ENCODE measurements at places on chromosomes 5 and 9.

DNA sequence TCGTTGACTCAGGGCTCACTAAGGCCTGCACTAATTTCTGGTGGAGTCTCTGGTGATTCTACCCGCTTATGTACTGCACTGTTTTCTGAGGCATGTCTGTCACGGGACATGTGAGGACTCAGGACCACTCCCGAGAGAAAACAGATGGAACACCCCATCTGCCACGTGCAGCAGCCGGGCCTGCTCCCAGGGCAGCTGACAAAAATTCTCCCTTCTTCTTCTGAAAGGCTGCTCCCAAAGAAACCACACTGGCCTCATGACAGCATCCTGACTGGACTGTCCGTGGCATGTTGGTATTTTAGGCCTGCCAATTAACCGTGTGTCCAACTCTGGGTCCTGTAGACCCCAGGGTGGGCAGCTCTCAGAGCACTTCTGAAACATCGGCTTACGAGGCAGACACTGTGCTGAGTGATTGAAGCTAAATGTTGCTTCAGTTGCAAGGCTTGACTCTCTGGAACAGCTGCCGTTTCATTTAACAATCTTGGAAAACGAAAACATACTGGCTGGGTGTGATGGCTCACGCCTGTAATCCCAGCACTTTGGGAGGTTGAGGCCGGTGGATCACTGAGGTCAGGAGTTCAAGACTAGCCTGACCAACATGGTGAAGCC lies 39.0 kb downstream of the FAM240B start:
- no peak for DNase-seq

- DNase-seq, result no peak
Observed at GRCh38 chr9:37238122-37238521, 117.7 kb downstream of the ZCCHC7 start.

- DNase-seq, result no peak
Observed at GRCh38 chr9:111945216-111945615, 48.6 kb downstream of the UGCG start.

DNA sequence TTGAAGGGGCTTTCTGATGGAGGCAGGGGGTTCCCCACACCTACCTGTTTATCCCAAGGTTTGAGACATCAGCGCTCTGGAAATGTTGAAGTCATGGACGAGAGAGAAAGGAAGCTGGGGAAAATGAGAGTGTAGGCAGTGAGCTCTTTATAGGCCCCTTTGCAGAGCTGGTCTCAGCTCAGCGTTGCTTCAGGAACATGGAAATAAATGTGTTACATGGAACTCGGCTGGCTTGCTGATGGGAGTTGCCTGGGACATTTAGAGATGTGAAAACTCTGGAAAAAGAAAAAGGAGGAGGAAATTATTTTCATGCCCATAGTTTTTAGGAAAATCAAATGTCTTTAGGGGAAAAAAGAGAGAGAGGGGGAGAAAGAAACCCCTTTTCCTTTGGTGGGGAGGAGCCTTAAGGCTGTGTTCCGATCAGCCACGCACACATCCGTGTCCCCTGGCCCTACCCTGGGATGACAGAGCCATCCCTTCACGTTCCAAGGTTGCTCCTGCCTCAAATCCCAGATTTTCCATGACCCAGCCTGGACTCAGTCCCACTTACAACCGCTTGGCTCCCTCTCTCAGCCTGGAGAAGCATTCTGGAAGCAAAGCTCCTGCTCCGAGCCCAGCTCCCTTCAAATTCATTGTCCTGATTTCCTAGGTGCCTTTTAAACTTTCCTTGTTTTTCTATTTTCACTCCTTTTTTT lies 78.3 kb downstream of the COL27A1 start:
- DNase-seq, result no peak

GRCh38 chr5:169716287-169716686 lies 79.2 kb downstream of the DOCK2 start:
- DNase-seq, result no peak

- DNase-seq, result no peak
Observed at GRCh38 chr5:67773411-67774266, 441.9 kb upstream of the PIK3R1 start.

DNA sequence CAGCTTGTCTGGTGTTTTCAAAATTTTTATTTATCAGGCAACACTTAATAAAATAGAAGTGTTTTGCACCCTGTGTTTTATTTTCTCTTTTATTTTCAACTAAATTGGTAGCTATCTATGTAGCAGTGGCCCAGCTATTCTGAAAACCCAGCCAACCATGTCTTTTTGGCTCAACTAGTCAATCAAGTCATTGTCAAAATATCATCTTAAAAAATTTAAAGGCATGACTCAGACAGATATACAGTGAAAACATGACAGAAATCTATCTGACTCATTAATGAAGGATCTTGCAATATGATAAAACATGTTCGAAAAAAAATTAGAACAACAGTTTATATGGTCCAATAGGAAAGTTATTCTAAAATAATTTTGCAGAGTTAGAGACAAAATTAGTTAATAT lies 75.1 kb downstream of the HSD17B4 start:
- no peak for DNase-seq

- DNase-seq, result no peak
Observed at GRCh38 chr9:100213730-100214477, 114.9 kb downstream of the INVS start.

GRCh38 chr5:67679184-67679841 lies 482.7 kb upstream of the CD180 start:
- no peak for DNase-seq

- no peak for DNase-seq
Observed at GRCh38 chr5:154544646-154545045, 66.6 kb upstream of the HAND1 start.

DNA sequence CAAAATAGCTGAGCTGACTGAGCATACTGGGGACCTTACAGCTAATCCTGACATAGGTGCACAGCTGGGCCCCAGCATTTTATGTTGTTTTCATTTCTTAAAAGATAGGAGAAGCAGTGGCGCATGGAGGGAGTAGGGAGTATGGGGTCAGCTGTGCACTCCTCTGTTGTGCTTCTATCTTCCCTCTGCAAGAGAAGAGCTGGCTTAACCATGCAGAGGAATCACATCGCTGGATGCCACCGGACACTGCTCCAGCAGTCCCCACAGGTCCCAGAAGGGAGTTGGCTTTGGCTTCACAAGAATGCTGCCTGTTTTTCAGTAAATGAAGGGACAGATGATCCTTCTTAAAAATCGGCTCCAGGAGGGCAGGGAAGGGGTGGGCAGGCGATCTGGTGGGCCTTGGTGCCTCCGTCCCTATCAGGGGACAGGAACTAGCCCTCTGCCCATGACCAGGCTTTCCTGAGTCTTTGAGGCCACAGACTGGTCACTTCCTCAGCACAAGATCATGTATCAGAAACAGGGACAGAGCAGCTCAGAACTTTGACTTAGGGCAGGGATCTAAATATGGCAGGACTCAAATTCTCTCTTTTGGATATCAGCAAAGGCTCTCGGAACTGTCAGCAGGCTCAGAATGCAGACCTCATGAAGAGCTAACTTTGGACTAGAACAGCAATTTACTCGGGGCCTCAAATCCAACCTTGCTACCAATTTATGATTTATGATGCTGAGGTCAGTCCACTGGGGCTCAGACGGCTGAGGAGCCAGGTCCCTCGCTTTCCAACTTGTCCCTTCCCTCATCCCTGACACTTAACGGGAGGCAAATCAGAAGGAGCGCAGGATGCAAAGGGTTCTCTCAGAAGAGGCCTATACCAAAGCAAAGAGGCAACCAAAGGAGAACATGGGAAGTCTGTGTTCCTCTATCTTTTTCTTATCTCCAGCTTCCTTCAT lies 47.2 kb downstream of the MARCHF3 start:
- no peak for DNase-seq

- DNase-seq, result no peak
Observed at GRCh38 chr9:128056086-128056485, 11.0 kb downstream of the NAIF1 start.

- no peak for DNase-seq
Observed at GRCh38 chr9:34459941-34460340, 1.3 kb downstream of the DNAI1 start.

GRCh38 chr9:105305856-105306255 lies 61.4 kb downstream of the SLC44A1 start:
- DNase-seq, result no peak

DNA sequence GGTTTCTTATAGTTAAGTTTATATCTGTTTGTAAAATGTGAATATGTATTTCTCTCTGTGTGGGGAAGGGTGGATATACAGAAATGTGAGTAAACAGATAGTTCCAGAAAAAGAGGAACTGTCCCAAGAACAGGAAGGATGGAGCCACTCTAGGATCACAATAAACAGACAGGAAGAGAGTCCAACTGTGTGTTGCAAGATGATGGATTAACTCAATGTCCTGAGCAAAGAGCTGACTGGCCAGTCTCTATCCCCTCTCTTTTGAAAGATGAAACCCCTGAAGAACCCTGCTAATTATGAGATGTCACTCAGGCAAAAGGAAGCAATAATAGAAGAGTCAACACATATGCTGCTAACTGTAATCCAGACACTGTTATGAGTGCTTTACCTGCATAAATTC lies 202.7 kb downstream of the SEMA6A start:
- no peak for DNase-seq

DNA sequence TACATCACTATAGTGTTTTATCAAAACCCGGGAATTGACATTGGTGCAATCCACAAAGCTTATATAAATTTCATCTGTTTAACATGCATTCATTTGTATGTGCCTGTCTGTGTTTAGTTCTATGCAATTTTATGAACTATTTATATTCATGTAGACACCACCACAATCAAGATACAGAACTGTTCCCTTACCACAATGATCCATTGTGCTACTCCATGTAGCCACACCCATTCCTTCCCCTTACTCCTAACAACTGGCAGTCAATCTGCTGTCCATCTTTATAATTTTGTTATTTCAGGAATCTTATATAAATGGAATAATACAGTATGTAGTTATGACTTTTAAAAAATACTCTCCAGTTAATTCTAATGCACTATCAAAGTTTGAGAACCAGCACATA lies 389.5 kb downstream of the HTR1A start:
- DNase-seq, result no peak

- DNase-seq, result no peak
Observed at GRCh38 chr9:129407905-129408452, 212.9 kb downstream of the C9orf50 start.

GRCh38 chr5:112419164-112419985 lies at the start of gene EPB41L4A:
Gene EPB41L4A, minus strand, starts transcription at chr5:112419277. Its CDS starts 238 bp downstream, at chr5:112419039.
- no peak for DNase-seq

DNA sequence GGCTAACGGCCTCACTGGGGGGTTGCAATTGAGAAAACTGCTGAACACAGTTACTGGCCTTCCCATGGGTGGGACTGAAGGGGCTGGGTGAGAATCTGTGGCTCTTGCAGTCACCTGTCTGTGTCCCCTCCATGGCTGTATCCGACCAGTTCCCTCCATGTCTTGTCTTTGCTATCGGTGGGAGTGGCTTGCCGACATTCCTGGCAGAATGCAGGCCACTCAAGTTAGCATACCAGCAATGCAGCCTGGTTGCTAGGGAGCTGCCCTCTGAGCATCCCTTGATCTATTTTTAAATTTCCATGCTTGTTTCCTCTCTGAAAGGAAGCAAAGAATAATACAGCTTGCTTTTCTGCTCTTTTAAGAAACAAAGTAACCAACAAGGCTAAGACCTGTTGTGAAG lies 1509.7 kb upstream of the WWC1 start:
- no peak for DNase-seq

DNA sequence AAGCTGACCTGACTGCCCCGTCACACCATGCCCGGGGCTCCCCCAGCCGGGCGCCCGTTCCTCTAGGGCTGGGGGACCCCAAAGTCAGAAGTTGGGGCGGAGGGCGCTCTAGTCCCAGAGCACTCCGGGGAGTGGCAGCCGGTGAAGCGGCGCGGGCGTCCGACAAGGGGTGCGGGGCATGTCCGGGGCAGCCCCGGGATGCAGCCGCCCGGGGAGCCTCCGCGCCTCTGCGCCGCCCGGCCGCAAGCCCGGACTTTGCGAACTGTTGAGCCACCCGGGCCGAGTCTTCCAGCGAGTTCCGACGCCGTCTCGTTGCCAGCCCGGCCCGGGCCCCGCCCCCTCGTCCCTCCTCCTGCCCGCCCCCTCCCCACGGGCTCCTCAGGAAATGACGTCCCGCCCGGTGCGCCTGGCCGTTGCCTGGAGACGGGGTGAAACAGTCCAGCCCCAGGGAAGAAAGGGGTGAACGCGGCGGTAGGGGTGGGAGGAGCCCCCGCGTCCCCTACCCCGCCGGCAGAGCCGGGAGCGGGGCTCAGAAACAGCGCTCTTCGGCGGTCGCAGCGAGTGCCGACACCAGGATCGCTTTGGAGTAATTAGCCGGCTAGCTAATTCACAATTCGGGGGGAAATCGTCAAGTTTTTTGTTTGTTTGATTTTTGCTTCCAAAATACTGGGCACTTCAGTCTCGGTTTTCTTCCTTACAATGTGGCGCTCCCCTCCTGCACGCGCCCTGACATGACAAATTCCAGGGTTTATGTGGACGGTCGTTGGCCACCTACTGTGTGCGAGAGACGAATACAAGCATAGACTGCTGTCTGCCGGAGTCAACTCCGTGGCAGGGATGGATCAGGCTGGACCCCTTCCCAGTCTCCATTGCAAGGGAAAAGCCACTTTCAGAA lies at the start of gene WHRN:
TSS of gene WHRN (minus strand) at position 287 of the 895 bp plus-strand sequence. CDS start 672 bp downstream, outside the sequence.
- peak; percentile 88 for DNase-seq

- DNase-seq, result no peak
Observed at GRCh38 chr9:114418053-114418452, 30.3 kb upstream of the AKNA start.

- DNase-seq, result no peak
Observed at GRCh38 chr5:104344809-104345208, 782.2 kb upstream of the NUDT12 start.

DNA sequence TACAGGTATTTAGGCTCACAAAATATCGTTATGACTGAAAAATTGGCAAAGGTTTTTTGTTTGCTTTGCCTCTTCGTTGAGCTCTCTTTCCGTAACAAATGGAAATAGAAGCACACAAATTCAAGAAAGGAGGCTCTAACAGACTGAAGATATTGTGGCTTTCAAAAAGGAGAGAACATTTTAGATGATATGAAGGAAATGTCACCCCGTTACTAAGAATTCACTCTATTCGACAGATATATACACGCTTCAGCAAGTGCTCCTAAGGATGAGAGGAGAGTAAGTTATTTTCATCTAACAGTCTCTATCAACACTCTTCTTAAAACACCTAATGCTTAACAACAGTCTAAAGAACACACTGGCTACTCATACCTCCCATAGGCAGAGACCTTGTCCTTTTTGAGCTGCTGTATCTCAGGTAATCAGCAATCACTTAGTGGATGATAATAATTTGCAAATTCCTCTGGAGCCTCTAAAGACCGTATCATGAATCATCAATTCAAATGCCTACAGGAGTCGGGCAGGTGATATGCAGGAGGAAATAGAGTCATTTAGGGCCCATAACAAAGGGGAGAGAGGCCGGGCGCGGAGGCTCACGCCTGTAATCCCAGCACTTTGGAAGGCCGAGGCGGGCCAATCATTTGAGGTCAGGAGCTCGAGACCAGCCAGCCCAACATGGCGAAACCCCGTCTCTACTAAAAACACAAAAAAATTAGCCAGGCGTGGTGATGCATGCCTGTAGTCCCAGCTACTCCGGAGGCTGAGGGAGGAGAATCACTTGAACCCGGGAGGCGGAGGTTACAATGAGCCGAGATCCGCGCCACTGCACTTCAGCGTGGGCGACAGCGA lies 1.4 kb upstream of the HSDL2 start:
- DNase-seq, result peak; percentile 21

DNA sequence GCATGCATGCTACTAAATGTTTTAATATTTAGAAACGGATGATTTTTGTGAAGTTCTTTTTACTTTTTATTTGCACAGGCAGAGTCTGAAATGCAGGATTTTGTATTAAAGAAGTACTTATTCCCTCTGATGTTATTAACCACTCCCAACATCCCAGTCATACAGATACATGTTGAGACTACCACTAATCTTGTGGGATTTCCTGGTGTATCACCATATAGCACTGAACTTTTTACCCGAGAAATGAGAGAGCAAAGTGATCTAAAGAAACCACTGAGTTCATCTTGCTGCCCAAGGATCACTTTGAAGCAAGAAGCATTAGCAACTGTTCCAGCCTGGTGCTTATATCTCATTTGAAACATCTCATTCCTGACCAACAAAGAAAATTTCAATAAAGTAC lies 443.8 kb downstream of the BNC2 start:
- no peak for DNase-seq

Measured in stimulated activated CD8-positive, alpha-beta memory T cell treated with anti-CD3 and anti-CD28 coated beads, Interleukin-2, amount 100 ng/mL, for 48 hours (primary cell).